Fibroblast of skin of abdomen (primary cell): ENCODE measurements at places on chromosomes 2 and 18.
A peak's percentile ranks its signal among the peaks of the same experiment; 100 is the strongest.

GRCh38 chr2:189178054-189178453, 1.5 kb downstream of the COL5A2 start:
- DNase-seq, result no peak

DNA sequence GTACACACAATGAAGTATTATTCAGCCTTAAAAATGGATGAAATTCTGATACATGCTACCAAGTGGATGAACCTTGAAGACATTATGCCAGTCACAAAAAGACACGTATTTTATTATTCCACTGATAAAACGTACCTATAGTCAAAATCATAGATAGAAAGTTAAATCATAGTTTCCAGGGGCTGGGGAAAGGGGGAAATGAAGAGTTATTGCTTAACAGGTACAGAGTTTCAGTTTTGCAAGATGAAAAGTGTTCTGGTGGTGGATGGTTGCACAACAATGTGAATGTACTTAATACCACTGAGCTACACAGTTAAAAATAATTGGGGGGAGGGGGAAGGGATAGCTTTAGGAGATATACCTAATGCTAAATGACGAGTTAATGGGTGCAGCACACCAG, 279.0 kb upstream of the STON1 start:
- DNase-seq, result no peak

- DNase-seq, result no peak
Observed at GRCh38 chr2:226772389-226773179, 27.0 kb downstream of the IRS1 start.

DNA sequence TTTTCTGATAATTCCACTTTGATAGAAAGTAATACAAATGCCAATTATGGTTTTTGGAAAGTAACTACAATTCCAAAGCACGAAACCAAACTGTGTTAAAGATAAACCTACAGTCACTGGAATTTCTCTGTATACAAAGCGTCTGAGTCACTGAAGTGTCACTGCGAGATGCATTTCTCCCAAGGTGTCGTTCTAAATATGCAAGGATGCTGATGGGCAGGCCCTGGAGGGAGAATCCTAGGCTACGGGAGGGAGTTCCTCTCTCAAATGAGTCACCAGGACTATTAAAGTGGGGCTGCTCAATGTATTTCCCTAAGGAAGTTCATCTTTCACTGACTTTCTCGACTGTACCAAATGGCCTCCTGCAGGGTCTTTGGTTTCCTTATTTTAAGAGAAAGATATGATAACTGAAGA, 163.8 kb upstream of the STK17B start:
- DNase-seq, result peak; percentile 90

DNA sequence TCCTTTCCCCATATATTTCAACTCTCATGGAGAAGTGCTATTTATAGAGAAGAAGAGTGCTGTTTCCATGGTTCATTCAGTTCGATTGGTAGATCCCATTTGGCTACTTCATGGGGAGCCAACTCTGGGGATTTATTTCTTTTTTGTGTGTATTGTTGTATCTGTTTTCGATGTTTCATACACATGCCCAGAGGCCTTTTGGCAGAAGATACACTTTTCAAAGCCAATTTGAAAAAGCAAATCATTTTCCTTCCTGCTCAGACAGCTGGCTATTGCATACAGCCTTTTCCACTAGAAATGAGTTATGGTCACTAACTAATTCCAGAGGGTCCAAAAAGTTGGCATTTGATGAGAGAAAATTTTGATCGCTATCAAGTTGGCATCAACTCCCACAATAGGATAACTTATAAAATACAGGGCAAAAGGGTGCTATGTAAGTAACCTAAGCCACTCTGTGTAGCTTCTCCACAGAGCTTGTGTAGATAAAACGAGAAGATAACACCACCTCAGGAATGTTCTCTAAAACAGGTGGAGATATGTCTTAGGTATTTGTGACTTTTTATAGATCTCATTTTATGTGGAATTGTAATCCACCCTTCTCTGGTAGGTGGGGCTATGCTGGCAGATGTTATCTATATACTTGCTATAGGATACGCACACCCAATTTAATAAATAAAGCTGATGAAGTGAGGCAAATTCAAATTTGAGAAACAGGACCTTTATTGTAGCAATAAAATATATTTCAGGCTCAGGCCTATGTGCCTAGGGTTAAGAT, 798.5 kb downstream of the SATB2 start:
- no peak for DNase-seq

DNA sequence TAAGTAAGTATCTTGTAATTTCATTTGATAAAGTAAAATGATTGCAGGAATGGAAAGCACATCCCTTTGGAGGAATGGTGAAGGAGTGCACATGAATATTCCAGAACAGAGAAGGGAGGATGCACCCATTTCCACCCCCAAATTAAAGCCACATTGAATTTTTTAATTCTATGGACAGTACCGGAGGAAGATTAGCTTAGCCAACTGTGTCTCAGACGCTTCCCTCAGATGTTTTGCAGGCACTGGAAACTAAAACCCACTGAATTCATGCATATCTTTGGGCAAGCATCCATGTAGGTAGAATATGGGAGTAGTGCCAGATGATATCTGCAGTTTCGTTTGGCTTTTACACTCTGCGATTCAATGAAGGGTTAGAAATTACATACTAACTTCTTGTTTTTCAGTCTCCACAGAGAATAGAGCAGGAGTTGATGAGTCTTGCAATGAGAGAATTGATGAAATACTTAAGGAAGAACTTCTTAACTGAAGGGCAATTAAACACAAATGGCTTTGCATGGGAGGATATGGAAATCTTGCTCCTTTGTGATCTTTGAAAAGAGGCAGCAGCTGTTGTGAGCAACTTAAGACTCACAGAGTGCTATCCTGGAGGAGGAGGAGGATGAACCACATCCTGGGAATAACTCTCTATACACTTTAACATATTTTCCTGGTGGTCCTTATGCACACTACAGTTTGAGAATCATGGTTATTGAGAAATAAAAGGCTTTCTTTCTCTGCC, 71.7 kb upstream of the MYO3B start:
- no peak for DNase-seq
